ENCODE measurements at places on chromosomes 2 and 18. TPM values are rescaled to one million over a fixed set of nuclear protein-coding genes. Genes with fewer than 3 reads are reported as not detected.

GRCh38 chr2:105644174-105644980, 100.3 kb upstream of the NCK2 start:
- H3K36me3 ChIP-seq: no peaks in the 10 kb centered on the region
- H3K27me3 ChIP-seq: no peaks in the 10 kb centered on the region
- H3K4me3 ChIP-seq: no peak overlapping the region
- no peak overlapping the region for H3K27ac ChIP-seq
- DNase-seq: no peak

DNA sequence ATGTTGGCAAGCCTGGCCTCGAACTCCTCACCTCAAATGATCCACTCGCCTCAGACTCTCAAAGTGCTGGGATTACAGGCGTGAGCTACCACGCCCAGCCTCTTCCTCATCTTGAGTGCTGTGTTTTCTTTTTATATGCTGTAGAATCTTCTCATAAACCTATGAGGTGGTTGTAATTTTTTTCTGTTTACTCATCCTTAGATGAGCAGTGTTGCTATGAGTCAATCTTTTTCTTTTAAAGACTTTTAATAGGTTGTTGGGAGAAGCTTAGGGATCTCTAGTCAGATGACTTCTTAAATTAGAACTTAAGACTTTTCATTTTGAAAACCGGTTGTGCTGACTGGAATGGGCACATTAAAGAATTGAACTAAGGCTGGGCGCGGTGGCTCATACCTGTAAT, 8.7 kb upstream of the AAK1 start:
- no peak for DNase-seq
- H3K27ac ChIP-seq: peak overlapping the region; percentile 32
- H3K36me3 ChIP-seq: no peaks in the 10 kb centered on the region

DNA sequence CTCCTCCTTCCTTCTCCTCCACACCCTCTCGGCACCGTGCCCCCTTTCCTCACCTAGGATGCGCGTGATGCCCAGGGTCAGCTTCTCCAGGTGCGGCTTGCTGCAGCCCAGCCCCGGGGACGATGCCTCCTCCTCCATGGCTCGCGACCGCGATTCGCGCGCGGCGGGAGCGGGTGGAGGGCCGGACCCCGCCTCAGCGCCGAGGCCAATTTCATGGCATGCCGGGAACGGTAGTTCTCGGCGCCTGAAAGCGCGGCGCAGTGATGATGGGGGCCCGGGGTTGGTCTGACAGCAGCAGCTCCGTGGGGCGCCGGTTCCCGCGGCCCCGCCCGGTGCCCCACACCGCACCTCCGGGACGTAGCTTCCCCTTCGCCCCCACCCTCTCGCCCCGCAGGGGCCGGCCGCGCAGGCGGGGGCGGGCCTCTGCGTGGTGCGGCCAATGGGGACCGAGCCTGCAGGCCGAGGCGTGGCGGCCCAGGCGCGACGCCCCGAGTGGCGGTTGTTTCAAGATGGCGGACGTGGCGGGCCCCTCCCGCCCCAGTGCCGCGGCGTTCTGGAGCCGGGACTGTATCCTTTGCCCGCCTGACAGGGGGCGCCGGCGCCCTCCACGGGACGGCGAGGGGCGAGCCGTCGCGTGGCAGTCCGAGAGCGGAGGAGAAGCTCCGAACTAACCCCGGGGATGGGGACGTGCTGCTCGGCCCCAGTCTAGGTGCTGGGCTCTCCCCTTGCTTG, at the start of the genes KIAA1328 and TPGS2:
KIAA1328 (plus strand) TSS at position 498 of the 732 bp plus-strand sequence; CDS start at position 510, 12 bp downstream.
TPGS2 (minus strand) TSS at position 373 of the 732 bp plus-strand sequence; CDS start at position 138, 235 bp downstream.
- no peaks in the 10 kb centered on the region for H3K36me3 ChIP-seq
- no peaks in the 10 kb centered on the region for H3K27me3 ChIP-seq
- H3K27ac ChIP-seq: peak within 1 kb of the TSS; percentile 88
- peak; percentile 85 for DNase-seq
- H3K4me3 ChIP-seq: peak within 1 kb of the TSS; percentile 96

DNA sequence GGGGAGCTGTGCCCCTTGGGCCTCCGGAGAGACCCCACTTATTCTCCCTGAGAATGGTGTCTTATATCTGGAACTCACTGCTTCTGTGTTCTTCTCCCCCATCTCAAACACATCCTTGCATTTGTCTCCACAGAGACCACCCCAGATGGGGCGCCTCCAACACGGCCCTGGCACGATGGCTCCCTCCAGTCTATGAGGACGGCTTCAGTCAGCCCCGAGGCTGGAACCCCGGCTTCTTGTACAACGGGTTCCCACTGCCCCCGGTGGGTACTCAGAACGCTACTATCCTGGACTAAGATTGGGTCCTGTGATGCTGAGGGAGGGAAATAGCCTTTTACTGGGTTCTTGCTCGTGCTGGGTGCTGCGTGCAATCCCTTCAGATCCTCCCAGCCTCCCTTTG, 40.3 kb downstream of the TPO start:
- peaks cover 3% of the 10 kb centered on the region for H3K27me3 ChIP-seq
- H3K4me3 ChIP-seq: no peak overlapping the region
- no peak for DNase-seq
- H3K27ac ChIP-seq: no peak overlapping the region

DNA sequence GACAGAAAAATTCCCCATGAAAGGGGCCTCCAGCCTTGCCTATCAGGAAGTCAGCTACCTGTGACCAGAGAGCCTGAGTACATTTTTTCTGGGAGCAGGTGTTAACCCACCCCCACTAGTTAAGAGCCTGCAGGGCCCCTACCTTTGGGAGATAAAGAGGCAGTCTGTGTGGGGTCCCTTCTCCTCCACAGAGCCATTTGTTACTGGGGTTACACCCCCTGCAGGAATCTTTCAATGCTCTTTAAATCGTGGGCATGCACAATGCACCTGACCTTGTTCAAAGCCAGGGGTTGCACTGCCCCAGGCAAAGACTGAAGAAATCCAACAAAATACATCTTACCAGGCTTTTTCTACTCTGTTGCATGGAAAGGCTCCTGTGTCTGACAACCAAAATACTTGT, 15.7 kb upstream of the LYPD6 start:
- no peak for DNase-seq
- no peaks in the 10 kb centered on the region for H3K36me3 ChIP-seq
- no peak overlapping the region for H3K27ac ChIP-seq
- H3K4me3 ChIP-seq: no peak overlapping the region
- H3K4me1 ChIP-seq: peaks cover 6% of the 10 kb centered on the region

- H3K4me1 ChIP-seq: no peaks in the 10 kb centered on the region
- H3K4me3 ChIP-seq: no peak overlapping the region
- H3K27me3 ChIP-seq: no peaks in the 10 kb centered on the region
- DNase-seq: peak; percentile 45
- H3K27ac ChIP-seq: no peak overlapping the region
These were observed 39.9 kb downstream of the CROCC2 start for GRCh38 chr2:240946046-240946445.

DNA sequence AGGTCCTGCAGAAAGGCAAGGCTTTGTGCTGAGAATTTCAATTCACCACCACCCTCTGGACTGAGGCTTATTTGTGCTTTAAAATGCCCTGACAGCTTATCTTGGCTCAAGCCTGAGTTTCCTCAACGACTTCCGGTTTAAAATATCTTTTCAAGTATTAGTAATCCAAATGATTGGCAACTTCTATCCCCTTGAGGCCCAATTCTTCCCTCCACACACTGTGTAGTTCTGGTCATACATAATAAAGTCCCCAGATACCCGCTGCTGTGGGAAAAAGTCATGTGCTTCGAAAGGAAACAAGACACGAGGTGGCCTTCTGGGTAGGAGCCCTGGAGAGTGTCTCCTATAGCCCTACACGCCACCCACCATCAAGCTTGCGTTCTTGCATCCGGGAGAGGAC, 393.4 kb downstream of the ALK start:
- H3K27ac ChIP-seq: no peak overlapping the region
- no peaks in the 10 kb centered on the region for H3K36me3 ChIP-seq
- DNase-seq: no peak

UPP2 gene
- not detected for total RNA-seq

Measured in naive thymus-derived CD8-positive, alpha-beta T cell (primary cell).